ENCODE measurements at places on chromosomes 11 and 22.

GRCh38 chr22:27883656-27884350 is 35.3 kb downstream of the PITPNB start:
- no peak for DNase-seq

DNA sequence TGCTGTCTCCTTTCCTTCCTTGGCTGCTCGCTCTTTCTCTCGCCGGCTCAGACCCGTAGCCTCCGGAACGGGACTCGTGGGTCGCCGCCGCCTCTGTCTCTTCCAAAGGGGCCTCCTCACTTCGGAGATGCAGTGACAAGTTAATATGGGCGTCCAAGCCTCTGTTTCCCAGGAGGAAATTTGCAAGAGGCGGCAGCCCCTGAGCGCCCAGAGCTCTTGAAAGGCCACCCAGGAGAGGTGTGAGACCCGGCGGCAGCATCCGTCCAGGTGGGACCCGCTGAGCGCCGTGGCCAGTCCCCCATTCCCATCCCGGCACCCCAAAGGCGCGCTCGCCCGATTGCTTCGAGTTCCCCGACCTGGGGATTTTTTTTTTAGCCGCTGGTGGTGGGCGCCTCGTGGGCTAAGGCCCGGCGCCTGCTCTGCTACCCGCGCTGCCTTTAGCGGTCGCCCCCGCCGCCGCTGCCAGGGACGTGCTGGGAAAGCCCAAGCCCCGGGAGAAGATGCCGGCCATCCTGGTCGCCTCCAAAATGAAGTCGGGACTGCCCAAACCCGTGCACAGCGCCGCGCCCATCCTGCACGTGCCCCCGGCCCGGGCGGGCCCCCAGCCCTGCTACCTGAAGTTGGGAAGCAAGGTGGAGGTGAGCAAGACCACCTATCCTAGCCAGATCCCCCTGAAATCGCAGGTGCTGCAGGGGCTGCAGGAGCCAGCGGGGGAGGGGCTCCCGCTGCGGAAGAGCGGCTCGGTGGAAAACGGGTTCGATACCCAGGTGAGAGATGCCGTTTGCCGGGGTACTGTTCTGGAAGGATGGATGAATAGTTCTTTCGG is 772 bp downstream of the NAV2 start:
- peak; percentile 8 for DNase-seq

- no peak for DNase-seq
Observed at GRCh38 chr22:19195796-19196731, 17.5 kb upstream of the SLC25A1 start.

GRCh38 chr11:113593698-113594308 is 112.3 kb downstream of the TMPRSS5 start:
- DNase-seq: peak; percentile 83

DNA sequence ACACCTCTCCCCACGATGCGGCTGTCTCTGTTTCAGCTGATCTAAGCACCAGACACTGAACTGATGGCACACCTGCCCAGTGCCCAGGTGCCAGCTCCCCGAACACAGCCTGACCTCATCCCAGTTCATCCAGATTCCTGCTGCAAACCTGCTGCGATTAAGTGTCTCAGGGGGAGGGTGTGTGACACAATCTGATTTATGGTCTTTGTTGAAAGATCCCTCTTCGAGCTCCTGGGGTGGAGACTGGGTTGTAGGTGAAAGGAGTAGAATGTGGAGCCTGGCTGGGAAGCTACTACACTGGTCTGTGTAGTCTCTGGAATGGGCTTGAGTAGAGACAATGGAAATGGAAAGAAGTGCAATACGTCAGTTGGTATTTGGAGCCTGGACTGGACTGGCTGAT is 390.3 kb downstream of the SHANK2 start:
- DNase-seq: no peak

- DNase-seq: no peak
Observed at GRCh38 chr11:353179-353873, 16.0 kb upstream of the B4GALNT4 start.

DNA sequence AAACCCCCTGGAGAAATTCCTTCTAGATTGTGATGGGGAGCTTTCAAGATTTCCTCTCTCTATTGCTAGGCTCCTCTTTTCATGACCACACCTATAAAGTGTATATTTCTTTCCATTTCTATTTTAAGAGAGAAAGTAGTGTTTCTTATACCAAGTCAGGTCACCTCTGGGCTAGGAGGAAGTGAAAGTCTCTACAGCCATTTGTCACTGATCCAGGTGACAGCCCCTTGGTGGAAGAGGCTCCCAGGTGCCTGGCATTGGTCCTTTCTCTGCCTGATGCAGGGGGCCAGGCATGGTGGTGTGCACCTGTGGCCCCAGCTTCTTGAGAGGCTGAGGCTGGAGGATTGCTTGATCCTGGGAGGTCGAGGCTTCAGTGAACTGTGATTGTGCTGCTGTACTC is 64.7 kb downstream of the DHCR7 start:
- no peak for DNase-seq

DNA sequence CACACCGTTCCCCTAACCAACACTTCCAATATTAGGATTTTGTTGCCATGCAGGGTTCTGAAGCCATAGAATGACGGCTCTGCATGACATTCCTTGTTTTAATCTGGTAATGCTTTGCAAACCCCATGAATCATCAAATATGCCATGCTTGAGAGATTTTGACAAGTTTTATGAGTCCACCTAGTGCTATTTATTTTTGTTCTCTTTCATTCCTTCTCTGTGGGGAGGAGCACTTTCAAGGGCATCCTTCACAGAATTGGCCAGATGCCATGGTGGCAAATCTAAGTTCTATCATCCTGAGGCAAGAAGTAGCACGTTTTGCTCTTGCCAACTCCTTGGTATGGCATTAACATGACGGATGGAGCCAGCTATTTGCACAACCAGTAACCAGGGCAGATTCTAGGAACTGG is 268.4 kb downstream of the FAM76B start:
- DNase-seq: no peak

DNA sequence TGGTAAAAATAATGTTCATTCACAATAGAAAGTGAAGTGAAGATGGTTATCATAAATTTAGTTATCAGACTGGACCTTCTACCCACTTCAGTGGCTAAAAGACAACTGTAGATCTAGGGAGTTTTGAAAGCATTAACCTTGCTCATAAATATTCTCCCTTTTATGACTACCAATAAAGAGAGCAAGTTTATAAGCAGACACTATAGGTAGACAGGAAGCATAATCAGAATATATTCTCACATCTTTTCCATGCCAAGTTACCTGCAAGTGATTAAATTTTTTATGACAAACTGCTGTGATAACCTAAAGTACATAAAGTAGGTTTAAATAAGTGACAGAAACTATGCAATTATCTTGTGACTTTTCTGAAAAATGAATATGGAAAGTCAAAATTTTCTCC is 62.5 kb downstream of the LUZP2 start:
- no peak for DNase-seq

GRCh38 chr11:120160436-120160835 is 22.5 kb upstream of the TRIM29 start:
- DNase-seq: no peak

GRCh38 chr11:10641177-10641911 is 52.2 kb downstream of the IRAG1 start:
- DNase-seq: no peak

DNA sequence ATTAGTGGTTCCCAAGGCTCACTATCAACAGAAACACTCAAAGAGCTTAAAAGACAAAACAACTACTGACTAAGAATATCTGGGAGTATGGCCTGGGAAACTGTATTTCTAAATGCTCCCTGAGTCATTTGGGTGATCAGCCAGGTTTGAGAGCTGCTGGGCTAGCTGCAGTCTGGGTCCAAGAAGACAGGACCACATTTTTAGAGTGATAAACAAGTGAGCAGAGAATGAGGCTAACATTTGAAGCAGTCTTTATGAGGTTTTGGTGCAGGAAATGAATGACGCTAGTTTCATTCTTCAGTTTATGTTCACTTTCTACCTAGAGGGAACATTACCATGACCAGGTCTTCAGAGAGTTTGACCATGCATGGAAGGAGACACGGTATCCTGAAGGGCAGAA is 97.7 kb downstream of the TEAD1 start:
- DNase-seq: peak; percentile 3

GRCh38 chr11:75583718-75584658 is 21.9 kb downstream of the SERPINH1 start:
- DNase-seq: no peak

GRCh38 chr11:103970701-103971249 is 65.7 kb upstream of the DDI1 start:
- DNase-seq: no peak

GRCh38 chr22:36425977-36426523 is 38.3 kb upstream of the MYH9 start:
- no peak for DNase-seq

- peak; percentile 79 for DNase-seq
Observed at GRCh38 chr22:49305214-49305965, 522.3 kb downstream of the BRD1 start.

- no peak for DNase-seq
Observed at GRCh38 chr22:37768273-37768672, 39.5 kb upstream of the GCAT start.

- no peak for DNase-seq
Observed at GRCh38 chr11:28976801-28977145, 868.6 kb downstream of the METTL15 start.

DNA sequence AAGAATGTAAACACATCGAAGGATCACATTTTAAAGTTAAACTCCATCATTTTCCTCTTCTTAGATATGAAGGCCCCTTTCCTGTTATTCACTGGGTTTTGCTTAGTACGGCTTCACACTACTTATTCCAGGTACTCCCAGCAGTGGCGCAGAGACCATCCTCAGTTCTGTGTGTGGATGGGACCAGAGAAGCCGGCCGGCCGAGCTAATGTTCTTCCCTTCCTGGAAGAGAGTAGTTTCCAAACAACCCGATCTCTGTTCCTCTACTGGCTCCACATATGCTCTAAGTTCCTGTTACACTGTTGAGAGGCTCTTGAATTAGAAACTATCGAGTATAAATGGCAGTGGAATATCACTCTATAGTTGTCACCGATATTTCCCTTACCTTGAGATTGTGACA is 684 bp upstream of the NFRKB start:
- DNase-seq: no peak

DNA sequence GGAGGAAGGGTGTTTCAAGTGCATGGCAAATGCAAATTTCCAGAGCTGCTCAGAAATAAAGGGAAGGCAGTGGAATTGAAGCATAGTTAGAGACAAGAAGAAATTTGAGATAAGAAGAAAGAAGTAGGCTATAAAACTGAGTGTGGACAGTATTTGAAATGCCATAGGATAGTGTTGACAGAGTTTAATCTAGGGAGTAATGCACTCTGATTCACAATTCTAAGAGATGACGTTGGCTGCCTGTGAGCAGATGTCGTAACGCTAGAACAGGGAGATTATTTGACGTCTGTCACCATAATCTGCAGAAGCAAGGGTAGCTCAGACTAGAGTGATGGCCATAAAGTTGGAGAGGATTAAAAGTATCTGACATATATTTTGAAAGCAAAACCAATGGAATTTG is 389.9 kb upstream of the KIRREL3 start:
- no peak for DNase-seq

- DNase-seq: no peak
Observed at GRCh38 chr11:9790703-9791102, 126.8 kb downstream of the SWAP70 start.

DNA sequence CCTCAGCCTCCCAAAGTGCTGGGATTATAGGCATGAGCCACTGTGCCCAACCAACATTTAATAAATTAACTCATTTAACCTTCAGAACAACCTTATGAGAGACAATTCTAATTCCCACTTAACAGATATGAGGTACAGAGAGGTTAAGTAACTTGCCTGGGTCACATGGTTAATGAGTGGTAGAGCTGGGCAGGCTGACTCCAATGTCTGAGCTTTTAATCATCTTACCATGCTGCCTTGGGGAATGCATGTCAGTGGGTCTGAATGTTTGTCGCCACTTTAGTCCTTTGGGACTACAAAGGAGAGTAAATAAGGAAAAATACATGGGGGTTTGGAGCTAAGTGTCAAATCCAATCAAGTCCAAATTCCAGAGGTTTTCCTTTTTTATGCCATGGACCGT is 11.2 kb upstream of the PIK3C2A start:
- DNase-seq: no peak

GRCh38 chr11:44750551-44751465 is 24.0 kb downstream of the TSPAN18 start:
- DNase-seq: no peak

DNA sequence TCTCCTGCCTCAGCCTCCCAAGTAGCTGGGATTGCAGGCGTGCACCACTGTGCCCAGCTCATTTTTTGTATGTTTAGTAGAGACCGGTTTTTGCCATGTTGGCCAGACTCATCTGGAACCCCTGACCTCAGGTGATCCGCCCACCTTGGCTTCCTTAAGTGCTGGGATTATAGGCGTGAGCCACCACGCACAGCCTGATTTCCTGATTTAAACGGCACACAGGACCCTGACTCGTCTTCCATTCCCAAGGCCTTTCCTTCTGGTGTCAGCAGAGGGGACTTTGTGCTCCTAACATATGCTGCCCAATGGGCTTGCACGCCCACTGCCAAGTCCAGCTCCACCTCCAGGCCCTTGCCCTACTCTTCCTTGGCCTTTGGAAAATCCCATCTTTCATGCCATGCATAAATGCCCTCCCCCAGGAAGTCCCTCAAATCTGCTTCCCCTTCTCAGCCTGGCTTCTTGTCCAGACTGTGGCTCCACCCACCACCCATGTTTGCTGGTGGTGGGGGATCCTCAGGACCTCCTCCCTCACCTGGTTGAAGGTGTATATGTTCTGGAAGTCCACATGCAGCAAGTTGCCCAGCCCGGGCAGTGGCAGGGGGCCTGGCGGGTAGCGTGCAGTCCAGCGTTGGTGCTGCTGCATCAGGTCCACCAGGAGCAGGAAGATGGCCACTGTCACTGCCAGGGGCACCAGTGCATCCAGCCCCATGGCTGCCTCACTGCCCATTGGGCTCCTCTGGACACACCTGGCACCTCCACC is 23.9 kb upstream of the CYP2D6 start:
- no peak for DNase-seq

GRCh38 chr11:119545978-119546915 is 123.3 kb upstream of the THY1 start:
- no peak for DNase-seq
